Stimulated activated CD4-positive, alpha-beta T cell treated with anti-CD3 and anti-CD28 coated beads, Interleukin-15, amount 100 ng/mL, for 24 hours (primary cell): ENCODE measurements at places on chromosomes 12 and 14.

GRCh38 chr12:60834806-60835205 lies 1239.0 kb downstream of the SLC16A7 start:
- no peak for DNase-seq

DNA sequence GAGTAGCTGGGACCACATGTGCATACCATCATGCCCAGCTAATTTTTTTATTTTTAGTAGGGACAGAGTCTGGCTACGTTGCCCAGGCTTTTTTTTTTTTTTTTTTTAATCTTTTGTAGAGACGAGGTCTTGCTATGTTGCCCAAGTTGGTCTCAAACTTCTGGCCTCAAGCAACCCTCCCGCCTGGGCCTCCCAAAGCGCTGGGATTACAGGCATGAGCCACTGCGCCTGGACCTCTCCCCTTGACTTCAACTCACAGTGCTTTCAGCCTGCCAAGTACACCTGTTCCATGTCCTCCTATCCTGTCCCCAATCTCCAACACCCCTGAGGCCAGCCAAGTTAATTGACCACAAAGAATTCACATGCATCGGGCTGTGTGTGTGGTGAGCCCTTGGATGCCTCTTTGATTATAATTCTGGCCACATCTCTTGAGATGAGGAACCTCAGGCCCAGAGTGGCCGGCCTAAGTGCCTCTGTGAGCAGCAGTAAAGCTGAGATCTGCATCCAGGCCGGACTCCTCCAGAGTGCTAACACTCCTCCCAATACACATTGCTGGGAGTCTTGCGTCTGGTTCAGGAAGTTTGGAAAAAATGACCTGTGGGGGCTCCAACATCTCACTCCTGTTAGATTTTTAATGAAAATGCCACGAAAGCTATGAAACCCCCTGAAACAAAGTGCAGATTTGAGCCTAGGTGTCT lies 6.8 kb downstream of the RAB35 start:
- DNase-seq, result no peak

DNA sequence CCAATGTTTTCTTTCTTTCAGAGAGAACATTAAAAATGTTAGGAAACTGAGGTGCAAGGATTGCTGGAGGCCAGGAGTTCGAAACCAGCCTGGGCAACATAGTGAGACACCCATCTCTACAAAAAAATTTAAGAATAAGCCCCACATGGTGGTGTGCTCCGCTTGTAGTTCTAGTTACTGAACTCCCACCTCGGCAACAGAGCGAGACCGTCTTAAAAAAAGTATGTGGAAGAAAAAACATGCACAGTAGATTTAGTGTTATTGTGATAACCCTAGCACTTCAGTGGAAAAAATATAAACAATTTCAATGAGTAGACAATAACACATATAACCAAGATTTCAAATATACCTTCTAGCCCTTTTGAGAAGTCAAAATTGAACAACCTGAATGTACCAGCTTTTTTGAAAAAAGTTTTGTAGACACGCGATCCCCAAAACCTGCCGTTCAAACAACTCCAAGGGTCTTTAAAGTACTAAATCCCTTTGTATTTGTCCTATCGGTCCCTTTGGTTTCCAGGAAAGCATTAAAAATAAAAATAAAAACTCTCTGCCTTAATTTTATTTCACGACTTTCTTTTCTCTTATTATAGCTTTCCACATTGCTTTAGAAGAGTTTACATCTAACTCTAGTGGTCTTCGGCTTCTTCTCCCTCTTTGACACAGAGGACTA lies 1.0 kb upstream of the ANO6 start:
- DNase-seq, result peak; percentile 9

GRCh38 chr14:36442824-36443241 lies 77.2 kb downstream of the NKX2-1 start:
- no peak for DNase-seq

DNA sequence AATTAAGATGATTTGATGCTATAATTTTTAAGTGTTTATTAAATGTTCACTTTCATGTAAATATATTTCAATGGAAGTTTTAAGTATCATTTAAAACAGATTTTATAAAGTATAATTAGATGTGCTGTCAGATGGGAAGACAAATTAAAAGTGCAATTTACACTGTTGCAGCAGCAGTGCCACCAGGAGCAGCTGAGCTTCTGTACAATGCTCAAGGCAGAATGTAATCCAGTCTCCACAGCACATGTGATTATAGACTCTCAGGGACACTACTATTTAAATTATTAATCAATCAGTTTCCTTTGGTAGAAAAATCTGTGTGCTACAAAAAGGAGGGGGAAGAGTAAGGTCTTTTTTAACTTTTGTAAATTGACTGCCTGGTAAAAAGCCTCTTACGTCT lies 285.7 kb upstream of the USP15 start:
- DNase-seq, result no peak

DNA sequence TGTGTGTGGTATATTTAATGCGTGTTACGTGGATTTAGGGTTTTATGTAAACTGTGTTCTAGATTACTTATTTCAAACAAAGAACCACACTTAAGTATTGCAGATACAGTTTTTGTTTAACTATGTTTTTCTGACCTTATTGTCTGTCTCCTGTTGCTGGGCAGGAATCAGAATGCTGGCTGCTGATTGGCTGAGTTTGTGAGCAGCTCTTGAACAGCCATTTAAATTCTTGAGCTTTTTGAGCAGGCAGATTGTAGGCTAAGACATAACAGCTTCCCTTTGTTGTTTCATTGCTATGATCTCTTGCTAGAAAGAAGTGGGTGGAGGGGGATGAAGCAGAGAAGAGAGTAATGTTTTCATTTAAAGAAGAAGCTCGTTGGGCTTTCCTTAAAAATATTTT lies 52.2 kb downstream of the ATF7IP start:
- peak; percentile 66 for DNase-seq

DNA sequence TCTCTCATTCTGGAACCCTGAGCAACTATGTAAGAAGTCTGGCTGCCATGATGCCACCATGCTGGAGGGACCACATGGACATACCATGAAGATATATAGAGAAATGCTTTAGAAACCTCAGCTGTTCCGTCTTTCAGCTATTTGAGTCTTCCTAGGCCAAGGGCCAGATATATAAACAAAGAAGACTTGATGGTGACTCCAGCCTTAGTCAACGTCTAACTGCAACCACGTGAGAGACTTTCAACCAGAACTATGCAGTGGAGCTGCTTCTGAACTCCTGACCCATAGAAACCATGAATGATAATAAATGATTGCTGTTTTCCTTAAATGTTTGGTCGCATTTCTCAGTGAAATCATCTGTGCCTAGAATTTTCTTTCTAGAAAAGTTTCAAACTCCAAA lies 20.0 kb upstream of the KITLG start:
- DNase-seq, result no peak

- no peak for DNase-seq
Observed at GRCh38 chr14:73944432-73945158, 5.3 kb downstream of the FAM161B start.

- DNase-seq, result peak; percentile 62
Observed at GRCh38 chr14:34713681-34714319, 593 bp downstream of the CFL2 start.

DNA sequence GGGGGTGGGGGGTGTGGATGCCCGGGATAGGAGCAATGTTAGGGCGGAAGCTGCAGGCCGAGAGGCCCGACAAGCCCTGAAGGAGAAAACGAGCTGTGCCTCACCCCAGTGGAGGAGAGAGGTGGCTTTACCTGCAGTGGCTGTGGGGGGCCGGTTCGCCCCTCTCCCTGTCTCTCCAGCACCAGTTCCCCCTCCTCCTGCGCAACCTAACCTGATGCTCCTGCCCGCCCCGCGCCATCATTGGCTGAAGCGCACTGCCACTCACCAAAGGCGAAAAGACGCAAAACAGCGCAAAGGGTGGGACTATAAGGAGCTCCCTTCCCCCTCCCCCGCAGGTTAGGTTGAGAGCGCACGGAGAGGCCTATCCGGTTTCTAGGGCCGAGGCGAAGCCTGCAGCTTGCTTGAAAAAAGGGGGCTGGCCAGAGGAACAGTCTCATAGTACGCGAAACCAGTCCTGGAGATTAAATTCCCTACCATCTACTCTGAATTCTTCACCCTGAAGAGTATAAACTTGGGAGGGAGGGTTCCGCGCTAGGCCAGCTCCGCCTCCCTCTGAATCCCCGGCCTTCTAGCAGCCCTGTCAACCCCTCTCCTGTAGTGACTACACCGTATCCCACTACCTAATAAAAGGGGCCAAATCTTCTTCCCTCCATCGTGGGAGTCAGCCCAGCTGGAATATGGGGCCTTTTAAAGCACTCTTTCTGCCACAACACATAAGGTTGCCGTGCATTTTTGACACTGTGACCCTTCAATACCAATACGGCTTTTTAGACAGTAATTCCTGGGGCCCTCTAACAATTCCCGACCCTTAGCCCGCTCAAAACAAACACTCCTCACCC lies 18.6 kb downstream of the CHD8 start:
- peak; percentile 99 for DNase-seq

DNA sequence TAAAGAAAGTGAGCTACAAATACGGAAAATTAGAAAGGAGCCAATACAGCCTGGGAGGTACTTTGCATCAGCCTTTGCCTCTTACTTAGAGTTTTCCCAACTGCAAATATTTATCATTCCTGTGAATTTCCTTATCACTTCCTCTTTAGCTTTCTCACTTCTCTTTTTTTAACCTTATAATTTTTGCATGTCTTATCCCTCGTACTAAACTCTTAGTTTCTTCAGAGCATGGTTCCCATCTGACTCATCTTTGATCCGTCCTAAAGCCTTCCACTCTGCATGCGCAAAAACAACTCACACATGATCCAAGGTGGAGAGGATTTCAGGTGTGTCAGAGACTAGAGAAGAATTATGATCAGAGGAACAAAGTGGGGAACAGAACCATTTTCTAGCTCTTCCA lies 9.6 kb upstream of the SNAPC1 start:
- DNase-seq, result no peak

DNA sequence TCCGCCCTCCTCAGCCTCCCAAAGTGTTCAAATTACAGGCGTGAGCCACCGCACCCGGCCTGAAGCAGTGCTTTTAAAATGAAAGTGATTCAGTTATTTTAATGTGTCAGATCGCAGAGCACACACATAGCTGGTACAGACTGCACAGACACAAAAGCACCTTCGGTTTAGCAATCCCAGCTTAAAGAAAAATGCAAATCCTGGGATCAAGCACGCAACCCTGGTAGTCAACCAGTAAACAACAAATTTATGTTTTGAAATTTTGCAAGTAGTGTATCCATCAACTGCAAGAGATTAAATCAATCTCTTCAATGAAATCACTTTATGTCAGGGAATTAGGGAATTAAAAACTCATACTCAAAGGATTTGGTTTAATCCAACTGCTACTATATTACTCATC lies 28.4 kb downstream of the SLC38A1 start:
- DNase-seq, result no peak

DNA sequence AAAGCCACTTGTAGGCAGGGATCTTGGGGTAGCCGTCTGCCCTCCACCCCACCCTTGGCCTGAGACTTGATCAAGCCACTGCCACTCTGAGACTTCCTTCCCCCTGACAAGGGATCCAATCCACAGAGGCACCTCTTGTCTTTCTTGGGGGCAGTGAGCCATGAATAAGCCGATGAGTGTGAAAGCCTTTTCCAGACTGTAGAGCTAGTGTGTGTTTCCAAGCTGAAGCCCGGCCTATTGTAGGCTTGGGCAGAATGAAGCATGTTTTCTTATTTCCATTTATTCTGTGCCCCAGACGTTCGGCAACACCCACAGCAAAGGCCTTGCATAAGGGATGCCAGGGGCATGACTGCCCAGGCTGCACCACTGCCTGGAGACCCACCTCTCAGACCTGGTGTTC lies 991.6 kb downstream of the BCL11B start:
- no peak for DNase-seq

DNA sequence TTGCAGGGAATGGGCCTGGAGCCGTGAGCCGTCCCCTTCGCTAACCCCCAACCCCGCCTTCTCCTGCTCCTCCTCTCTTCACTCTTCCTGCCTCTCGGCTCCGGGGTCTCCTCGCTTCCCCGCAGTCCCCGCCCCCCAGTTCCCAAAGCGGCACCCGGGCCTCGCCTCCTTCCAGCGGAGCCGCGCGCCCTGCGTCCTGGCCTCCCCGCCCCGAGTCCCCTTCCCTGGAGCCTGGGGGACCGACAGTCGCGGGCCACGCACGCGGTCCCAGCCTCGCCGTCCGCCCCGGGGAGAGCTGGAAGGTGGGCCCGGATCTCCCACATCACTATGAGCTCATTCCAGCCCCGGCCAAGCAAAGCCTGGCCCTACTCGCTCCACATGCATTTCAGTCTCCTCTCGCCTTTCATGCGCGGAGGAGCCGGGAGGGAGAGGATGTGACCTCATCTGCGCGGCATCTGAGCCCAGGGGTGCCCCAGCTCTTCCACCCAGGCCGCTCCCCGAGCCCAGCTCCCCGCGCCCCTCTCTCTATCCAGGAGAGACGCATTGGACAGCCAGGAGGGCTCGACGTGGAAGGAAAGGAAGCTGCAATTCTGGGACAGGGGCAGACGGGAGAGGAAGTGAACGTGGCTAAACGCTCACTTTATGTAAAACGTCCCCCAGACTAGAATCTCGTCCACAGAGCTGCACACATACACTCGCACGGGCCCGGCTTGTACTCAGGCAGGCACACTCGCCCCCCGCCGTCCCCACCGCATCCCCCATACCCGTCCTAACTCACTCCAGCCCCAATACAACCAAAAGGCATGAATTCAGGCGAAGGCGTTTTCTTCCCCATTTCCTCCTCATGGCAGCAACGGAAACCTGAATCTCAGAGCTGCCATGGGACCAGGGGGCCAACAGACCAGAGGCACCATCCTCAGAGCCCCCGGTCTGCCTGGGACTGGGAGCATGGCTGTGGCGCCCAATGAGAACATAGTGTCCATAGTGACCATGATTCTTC lies 108.7 kb upstream of the CCND2 start:
- DNase-seq, result peak; percentile 81

- DNase-seq, result no peak
Observed at GRCh38 chr12:98370976-98371375, 144.4 kb upstream of the TMPO start.

- no peak for DNase-seq
Observed at GRCh38 chr14:97878206-97878605, 1081.0 kb downstream of the VRK1 start.

- no peak for DNase-seq
Observed at GRCh38 chr12:10753059-10753458, 29.9 kb upstream of the YBX3 start.

DNA sequence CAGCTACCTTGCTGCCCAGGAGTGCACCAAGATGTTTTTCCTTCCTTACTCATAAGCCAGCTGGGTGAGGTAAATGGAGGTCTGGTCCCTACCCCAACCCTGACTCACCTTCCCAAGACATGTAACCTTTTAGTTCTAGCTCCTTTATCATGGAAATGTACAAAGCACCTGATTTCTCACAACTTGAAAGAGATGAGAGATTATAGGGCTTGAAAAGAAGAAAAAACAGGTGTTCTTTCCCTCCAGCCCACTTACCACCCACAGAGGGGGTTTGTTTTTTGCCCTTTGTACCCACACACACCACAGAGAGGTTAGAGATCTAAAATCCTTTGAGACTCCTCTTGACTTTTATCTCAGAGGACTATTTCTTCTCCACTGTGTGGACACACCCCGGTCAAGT lies 21.1 kb downstream of the PLXNC1 start:
- peak; percentile 33 for DNase-seq

GRCh38 chr12:30630076-30630978 lies 65.3 kb downstream of the IPO8 start:
- no peak for DNase-seq

- DNase-seq, result no peak
Observed at GRCh38 chr12:106657488-106657887, 74.7 kb downstream of the RFX4 start.

GRCh38 chr14:55585854-55586253 lies 5.8 kb downstream of the KTN1 start:
- no peak for DNase-seq

GRCh38 chr12:90261283-90261682 lies 552.6 kb upstream of the ATP2B1 start:
- DNase-seq, result no peak

- DNase-seq, result peak; percentile 81
Observed at GRCh38 chr12:119902084-119902509, 25.0 kb upstream of the CIT start.

GRCh38 chr14:59465316-59466135 lies at the start of gene GPR135:
Gene GPR135 (minus strand): TSS chr14:59465380. CDS start chr14:59465226, 154 bp downstream.
- DNase-seq, result peak; percentile 61
